Activated CD4-positive, alpha-beta memory T cell treated with anti-CD3 and anti-CD28 coated beads for 36 hours (primary cell): ENCODE measurements at places on chromosomes 5 and 9.
A peak's percentile ranks its signal among the peaks of the same experiment; 100 is the strongest.

DNA sequence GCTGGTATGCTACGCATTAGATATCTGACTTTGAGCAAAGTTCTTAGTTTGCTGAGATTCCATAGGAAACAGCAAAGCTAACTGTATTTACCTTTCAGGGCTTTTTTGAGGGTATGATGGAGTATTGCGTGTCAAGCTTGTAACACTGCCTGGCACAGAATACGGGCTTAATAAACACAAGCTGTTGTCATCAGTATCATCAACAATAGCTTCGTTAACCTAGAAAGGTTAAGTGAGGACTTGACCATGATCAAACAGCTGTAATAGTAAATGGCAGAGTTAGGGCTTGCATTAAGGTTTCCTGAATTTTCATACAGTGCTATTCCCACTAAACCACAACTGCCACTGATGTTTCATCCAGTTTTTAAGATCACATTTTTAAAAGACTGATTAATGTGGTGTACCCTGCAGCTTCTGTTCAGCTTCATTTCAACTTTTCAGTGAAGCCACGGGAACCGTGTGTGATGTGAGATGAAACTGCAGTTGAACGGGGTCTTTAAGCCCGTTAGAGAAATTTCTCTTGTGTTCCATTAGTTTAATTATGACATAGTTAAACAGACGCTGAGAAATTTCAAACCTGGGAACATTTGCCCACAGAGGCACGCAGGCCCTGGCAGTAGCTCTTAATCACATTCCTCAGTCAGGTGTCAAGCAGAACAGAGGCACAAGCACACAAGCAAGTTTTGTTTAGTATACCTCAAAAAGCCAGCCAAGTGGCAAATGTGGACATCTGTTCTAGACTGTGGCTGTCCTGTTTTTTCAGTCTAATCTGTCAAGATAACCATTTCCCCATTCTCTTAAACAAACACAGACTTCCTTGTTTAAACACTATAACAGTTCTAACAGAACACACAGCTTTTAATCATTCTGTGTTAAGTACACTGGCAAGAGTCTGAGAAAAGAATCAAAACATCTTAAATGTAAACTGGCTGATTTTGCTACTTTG, 147.1 kb downstream of the ZNF608 start:
- DNase-seq = no peak

DNA sequence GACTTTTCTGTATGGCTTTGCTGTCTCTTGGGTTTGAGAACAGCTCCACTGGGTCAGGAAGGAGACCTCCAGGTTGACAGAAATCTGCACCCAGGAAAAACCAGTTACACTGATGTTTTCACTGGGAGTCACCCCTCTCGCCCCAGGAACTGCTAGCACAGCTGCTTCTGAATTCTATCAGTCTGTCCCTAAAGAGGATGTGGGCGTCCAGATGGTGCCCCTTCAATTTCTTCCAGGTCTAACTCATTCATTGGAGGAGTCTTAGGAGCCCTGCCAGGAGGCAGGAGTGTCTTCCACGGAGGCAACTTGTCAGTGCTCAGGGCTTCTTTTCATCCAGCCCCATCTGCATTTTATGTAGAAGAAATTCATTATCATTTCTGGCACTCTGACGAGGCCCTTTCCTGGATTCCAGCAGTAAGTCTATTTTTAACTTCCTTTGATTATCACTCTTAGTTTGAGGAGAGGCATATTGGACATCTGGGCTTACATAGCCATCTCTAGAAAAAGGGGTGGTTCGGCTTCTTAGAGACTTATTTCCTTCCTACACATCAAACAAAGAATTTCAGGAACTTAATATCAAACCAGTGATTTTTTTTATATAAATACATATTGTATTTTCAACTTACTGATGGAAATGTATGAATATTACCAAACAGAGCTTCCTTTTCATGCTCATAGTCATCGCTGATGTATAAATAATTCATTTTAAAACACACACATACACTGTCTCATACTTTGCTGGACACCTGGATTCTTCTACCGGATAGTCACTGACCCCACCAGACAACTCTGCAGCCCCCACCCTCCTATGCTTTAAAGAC, 148.8 kb downstream of the IRX2 start:
- no peak for DNase-seq

DNA sequence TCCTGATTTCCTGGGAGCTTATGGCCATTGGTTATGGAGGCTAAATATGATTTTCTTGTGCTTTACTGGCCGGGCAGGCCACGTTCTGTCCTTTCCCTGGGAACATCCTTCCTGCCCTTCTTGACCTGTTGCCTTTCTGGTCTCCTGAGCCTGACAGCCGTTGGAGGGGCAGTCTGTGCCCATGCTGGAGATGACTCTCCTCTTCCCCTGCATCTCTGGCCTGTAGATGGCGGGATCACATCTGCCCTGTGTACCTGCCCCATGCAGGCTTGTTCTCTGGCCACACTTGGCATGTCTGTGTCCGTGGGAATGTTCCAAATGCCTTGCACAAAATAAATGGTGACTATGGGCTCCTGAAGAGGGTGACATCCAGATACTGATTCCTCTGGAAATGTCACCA, 253.1 kb upstream of the IRX4 start:
- no peak for DNase-seq

DNA sequence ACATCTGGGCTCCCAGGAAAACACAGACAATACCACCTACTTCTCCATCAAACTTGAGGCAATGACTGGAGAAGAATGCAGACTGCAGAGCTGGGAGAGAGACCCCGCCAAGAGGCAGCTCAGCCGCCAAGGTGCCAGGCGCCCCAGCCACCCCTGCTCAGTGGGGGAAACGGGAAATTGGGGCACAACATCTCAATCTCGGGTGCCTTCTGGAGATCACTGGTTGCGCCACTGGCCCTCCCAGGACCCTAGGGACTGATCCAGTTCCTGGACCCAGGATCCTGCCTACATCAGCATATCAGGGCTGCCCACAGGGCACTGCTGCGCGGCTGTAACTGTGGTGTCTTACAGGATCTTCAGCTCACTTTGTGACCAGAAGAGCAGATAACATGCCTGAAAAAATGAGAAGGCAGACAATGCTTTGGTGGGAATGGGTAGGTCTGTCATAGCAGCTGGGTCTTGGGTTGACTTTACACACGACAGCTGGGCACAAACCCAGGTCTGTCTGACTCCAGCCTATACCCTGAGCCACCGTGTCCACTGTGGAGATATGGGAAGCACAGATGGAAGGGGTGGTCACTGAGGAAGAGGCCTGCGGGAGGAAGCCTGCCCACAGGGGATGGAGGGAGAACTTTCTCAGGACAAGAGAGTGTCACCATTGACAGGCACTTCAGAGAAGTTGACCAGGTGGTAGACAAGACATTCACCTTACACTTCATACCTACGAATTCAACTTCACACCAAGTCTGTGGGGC, 135.2 kb upstream of the RAPGEF1 start:
- no peak for DNase-seq

DNA sequence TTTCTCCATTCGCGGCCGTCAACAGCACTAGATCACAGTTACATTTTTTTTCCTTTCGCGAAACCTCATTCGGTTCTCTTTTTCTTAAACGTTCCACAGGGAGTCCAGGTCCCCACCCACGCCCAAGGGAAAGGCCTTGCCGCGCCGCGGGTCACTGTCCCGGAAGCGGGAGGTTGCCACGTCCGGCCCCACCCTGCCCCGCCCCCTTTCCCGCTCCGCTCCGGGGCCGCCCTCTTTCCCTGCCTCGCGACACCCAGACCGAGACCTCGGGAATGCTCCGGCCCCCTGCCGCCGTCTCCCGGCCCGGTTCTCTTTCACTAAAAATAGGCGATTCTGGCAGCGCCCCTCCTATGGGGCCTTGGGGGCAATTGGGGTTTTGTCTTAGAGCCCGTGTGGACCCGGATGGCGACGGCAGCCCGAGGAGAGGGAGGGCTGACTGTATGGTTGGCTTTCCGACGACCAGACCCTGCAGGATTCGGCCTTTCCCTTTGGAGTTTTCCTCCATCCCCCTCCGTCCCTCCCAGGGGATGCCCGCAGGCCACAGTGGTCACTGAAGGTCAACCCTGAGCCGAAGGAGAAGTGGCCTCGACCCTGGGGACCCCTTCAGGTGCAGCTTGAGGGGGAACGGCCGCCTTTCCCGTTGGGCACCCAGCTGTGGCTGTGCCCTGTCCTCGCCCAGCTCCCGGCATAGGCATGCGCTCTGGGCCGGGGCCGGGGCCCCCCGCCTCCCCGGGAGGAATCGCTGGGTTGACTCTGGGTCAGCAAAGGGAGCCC, 2.8 kb upstream of the RACK1 start:
- peak; percentile 92 for DNase-seq

GRCh38 chr9:124820698-124821623, 32.3 kb upstream of the WDR38 start:
- DNase-seq = no peak

DNA sequence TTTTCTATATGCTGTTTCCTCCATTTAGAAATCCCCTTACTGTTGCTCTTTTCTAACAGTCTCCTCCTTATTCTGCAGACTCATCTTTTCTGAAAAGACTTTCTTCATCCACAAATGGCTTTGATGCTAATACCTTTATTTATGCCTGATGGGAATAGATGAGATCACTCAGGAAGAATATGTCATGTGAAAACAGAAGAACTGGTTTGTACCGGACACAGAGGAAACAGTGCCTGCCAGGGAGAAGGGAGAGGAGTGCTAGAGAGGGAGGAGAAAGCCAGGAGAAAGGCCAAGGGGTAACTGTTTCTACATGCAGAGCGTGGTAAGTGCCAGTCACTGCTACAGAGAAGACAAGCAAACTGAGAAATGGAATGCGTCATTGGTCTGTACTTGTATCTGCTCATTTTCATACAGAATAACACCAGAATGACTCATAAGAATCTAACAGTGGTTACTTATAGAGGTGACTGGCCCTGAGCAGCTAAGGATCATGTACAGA, 45.9 kb upstream of the PJA2 start:
- peak; percentile 51 for DNase-seq

GRCh38 chr5:115461093-115461492, 83.5 kb downstream of the FEM1C start:
- no peak for DNase-seq

GRCh38 chr5:96997265-96997859, 61.5 kb downstream of the LNPEP start:
- DNase-seq = no peak
